ENCODE measurements at places on chromosomes 11 and 22.
A peak's percentile ranks its signal among the peaks of the same experiment; 100 is the strongest.

DNA sequence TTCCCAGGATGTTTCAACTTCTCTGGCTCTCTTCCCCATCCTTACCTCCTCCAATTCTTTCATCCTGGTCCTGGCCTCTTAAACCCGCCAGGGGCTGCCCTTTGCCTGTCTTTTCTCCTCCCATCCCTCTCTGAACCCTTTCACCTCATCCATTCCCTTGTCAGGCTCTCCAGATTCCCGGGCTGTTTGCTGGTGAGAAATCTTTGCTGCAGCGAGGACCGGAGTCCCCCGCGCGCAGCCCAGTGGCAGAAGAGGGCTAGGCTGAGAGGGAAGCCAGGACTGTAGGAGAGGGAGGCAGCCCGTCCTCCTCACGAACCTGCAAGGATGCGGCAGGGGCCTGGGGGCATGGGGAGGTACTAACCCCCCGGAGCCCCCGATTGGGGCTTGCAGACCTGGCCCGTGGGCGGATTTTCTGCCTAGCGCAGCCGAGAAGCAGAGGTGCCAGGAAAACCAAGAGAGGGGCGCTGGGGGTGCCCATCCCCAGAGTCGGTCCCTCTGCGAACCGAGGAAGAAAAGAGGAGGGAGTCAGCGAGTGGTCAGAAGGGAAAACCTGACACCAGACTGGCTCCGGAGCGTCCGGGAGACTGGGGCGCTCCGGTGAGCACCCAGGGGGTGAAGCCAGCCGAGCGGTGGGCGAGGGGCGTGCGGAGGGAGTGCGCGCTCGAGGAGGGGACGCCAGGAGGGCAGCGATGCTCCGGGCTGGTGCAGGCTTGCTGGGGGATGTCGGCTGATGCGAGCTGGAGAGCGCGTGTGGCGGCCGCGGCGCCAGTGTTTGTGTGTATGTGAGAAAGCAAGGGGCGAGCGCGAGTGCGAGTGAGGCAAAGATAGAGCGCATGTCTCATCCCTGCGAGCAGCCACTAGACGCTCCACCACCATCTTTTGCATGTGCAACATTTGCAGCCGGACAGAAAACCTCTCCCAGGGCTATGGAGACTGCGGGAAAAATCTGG, at the start of gene GRIA4:
Gene GRIA4, plus strand, starts transcription at position 242 of the 950 bp plus-strand sequence. CDS start 925 bp downstream, outside the sequence.
- DNase-seq: peak; percentile 24

- DNase-seq: peak; percentile 45
These were observed 1.2 kb downstream of the DDX6 start for GRCh38 chr11:118789501-118790356.

GRCh38 chr11:129061492-129062230, 119.0 kb upstream of the TP53AIP1 start:
- DNase-seq: no peak

DNA sequence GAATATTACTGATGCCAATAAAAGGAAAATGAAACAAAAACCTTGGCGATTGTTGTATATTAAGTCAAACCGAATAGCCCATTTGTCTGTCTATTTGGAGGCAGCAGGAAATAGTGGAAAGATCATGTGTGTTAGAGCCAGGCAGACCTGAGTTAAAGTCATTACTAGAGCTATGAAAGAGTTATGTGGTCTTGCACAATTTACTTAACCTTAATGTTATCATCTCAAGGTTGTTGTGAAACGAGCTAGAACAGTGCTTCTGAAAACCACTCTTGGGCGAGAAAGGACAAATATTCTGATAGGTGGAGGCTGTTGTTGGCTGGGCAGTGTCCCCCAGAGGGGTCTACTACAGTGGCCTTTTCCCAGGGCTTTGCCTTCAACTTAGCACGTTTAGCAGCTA, 60.0 kb upstream of the NUP160 start:
- no peak for DNase-seq

GRCh38 chr11:10418259-10418949, 36.7 kb upstream of the AMPD3 start:
- no peak for DNase-seq

DNA sequence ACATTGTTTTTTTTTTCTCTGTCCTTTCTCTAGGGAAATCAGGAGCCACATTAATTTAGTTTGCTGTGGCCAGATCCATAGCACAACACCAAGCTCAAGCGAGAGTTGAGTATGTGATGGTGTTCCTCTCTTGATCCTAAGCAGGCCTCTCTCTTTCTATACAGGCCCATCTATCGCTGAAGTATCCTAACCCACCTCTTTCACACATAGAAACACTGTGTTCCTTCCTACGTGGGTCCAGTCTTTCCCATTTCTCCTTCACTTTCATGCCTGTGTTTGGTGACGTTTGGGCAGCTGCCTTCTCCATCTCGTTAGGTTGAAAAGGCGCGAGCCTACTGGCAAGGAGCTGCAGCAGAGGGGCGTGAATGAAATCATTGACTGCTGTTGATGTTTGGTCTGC, 2.4 kb downstream of the PACS1 start:
- DNase-seq: no peak

DNA sequence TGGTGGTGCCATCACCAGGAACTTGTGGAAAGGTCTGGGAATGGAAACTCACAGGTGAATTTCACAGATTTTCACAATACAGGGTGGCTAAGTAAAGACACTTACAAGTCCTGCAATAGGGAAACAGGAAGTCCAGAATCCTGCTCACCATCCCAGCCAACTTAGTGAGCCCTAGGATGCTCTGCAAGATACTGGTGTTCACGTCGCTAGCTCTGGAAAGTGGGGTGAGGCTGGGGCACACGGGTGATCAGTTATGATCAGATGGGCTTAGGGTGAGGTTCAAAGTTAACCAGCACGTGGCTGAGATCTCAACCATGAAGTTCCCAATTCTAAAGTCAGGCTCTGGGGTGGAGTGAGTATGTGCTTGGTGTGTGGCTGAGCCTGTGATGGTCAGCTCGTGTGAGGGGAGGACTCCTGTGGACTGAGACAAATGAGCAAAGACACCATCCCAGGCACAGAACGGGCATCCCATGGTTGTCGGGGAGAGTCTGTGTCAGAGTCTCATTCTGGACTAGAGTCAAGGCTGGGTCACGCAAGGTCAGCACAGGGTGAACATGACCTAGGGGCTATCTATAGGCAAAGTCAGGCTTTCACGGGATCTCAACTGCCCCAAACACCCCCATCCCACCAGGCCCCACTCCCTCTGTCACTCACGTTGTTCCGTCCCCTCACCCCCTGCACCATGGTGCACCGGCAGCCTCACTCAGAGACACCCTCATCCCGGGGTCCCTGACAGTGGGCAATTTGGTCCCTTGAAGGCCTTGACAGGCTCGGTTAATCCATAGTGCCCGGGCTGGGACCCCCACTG, 23.9 kb downstream of the IGLL5 start:
- DNase-seq: no peak

GRCh38 chr11:78564490-78565467, 9.9 kb downstream of the NARS2 start:
- DNase-seq: peak; percentile 56

DNA sequence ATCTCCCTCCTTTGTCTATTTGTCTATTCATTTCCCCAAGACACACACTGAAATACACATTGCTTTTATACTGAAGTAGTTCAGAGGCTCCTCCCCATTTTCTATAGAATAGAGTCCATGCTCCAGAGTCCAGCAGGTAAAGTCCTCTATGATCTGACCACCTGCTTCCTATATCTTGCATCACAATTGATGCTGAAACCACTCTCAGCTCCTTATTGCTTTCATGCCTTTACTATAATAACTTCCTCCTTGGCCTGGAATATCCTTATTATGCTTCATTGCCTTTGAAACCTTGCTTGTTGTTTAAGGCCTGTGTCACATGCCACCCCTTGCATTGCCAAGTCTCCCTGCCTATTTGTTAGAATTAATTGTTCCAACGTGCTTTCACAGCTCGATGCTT, 12.6 kb downstream of the OR6Q1 start:
- DNase-seq: no peak

DNA sequence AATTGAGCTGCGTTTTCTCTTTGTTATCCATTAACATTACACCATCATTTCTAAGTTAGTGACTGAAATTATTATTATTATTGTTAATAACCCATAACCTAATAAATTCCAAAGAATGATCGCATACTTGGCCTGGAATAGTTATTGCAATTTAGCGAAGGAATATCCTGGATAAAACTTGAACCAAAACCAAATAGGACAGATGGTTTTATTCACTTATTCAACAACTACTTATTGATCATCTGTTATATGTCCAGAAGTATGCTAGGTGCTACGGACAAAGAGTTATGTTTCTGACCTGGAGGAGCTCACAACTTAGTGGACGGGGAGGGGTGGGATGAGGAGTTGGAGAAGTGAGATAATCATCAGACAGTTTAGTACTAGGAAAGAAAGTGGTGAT, 44.8 kb upstream of the ARHGAP20 start:
- DNase-seq: no peak

DNA sequence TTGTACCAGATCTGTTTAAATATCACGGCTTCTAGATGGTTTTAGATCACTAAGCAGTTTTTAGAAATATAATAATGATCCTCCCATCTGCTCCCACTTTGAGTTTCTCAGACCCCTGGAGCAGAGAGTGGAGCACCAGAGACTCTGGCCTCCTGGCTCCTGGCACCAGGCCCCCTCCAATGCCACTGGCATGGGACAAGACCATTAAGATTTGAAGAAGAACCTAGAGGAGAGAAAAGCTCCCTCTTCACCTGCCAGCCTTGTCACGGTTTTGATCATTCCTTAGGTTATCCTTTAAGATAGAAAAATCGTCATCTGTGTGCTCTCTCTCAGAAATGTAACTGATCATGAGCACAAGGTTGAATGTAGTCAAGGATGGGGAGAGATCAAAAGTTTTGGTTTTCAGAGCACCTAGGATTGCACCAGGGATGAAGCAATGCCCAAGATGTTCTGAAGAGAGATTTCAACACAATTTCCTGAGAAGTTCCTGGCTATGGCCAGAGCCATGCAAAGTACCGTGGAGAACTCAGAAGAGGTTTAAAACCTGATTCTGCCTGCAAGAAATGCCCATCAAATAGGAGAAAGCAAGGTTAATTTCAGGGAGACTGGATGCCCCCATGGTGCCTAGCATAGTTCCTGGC, 22.2 kb downstream of the IL10RA start:
- DNase-seq: no peak

GRCh38 chr22:29654882-29655281, 51.4 kb downstream of the NF2 start:
- DNase-seq: no peak
